GM12878 (cell line): ENCODE measurements at places on chromosomes 7 and 10.
A peak's percentile ranks its signal among the peaks of the same experiment; 100 is the strongest.

DNA sequence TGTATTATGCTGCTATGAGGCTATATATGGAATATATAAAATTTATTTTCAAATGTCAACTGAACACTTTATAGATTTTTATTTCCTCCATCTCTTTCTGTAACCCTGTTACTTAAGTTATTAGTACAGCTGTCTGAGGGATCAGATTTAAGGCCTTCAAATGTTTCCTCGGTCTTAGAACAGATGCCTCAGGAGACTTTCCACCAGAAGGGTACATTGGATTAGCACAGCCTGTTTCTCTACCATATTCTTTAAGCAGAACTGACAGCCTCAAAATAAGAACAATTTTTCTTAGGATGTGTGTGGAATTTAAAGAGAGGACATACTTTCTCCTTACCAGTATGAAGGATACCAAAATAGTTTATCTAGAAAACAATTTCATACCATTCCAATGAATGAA is 53.0 kb upstream of the HGF start:
- DNase-seq: no peak

GRCh38 chr7:14457568-14458453 is 444.7 kb downstream of the DGKB start:
- DNase-seq: no peak

DNA sequence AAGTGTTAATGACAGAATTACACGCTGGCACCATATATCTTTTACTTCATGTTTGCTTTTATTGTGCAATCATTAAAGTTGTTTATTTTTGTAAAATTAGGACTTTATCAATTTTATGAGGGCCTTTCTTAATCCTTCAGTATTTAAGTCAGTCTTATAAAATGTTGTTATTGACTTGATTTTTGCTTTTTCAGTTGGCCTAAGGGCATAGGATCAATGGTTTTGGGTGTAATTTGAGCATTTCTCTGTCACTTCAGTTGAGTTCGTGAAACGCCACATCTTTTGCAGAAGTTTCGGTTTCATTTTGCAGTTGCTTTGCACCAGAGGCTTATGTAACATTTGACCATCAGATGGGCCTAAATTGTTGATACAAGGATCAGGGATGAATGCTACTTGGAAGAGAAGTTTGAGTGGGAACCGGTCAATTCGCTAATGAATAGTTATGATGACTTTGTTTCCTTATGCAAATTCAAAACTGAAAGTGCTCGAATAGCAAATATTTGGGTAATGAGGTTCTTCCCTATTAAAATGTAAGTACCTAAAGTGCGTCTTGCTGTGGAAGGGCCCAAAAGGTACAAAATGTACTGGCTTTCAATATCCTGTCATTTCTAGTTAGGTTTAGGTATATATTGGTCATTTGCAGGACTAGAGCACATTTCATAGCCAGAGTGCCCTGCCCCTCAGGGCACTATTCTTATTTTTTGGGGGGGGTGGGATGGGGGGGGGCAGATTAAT is 340.9 kb downstream of the LRMDA start:
- no peak for DNase-seq

GRCh38 chr7:152702-153391 is 39.5 kb upstream of the FAM20C start:
- no peak for DNase-seq

DNA sequence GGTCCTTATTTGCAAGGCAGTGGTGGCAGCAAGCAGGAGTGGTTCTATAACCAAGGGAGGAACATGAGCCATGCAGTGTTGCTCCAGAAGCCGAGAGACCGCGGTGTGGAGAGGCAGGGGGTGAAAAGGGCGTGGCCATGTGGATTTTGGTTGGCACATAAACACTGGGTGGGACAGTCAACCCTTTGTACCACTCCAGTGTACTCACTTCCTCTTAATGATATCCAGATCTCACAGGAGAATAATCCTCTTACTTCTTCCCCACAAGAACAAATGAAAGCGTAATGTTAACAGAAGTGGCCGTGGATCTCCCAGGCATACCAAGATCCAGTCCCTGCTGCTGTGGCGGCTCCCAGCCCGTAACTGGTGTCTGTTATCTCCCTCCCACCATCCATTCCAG is 42.4 kb downstream of the XRCC2 start:
- no peak for DNase-seq

GRCh38 chr10:93475871-93476270 is 6.3 kb downstream of the MYOF start:
- no peak for DNase-seq

- DNase-seq: no peak
These were observed 578 bp downstream of the ZNF713 start for GRCh38 chr7:55887821-55888247.

GRCh38 chr7:108007261-108007660 is 4.3 kb upstream of the LAMB1 start:
- no peak for DNase-seq

GRCh38 chr10:124705381-124705740 is 38.8 kb downstream of the FAM53B start:
- DNase-seq: no peak

DNA sequence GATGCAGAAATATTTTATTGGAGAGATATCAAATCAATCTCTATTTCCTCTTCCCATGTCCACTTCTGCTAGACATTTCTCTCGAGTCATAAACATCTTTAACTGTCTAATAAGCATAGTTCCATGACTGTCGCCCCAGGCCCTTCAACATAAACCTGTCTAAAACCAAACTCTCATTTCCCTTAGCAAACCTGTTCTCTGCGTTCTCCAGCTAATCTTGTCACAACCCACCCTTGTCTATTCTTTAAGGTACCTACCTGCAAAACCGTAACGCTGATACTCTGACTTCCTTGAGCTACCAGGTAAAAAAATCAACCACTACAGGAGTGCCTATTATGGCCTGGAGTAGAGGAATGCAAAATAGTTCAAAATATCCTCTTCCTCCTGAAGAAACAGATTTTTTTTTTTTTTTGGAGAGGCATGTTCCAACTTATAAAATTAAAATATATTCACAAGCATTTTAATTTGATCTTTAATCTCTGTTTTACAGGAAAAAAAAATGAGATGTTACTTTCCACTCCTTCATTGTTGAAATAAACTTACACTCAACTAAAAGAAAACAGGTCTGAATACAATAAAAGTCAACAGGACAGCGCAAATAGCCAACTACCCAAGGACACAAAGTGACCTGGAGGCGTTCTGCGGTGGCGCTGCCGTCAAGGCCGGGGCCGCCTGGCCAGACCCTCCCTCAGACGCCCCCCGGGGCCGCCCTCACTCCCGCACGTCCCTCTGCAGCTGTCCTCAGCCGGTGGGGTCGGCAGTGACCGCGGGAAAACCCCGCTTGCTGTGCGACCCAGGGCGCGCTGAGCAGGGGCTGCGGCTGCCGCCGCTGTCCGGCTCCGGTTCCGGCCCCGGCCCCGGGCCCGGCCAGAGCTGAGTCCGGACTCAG is 765 bp downstream of the SLC25A40 start:
- no peak for DNase-seq

- no peak for DNase-seq
These were observed 34.1 kb downstream of the MACC1 start for GRCh38 chr7:20183086-20183485.

- DNase-seq: no peak
These were observed 34.1 kb downstream of the KCNMA1 start for GRCh38 chr10:77603534-77603927.

DNA sequence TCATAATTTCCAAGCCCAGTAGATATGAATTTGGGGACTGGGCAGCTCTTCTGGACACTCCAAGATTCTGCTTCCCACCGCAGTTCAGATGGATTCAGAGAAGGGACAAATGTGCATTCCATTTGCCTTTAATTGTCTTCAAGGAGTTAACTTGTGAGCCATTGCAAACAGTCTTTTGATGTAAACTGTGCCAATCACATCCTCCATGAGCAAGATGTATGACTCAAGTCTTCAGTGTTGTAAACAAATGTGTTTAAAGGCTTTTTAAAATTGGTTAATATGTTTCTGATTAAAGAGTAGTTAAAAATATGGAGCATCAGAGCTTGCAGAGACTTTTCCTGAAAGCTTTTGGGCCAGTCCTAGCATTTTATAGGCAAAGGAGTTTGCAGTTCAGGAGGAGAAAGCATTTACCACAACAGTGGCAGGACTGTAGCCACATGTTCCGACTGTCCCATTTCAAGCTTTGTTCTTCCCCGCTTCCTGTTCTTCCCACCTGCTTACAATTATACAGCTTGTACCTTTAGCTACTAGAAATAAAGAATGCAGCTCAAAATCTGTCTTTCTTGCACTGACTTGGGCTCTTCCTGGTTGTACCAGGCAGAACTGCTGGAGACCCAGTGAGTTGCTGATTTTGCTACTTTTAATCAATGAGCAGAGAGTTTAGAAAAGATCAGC is 6.2 kb downstream of the SLC18A2 start:
- DNase-seq: no peak

- no peak for DNase-seq
These were observed 102.6 kb upstream of the NRBF2 start for GRCh38 chr10:63030536-63030935.

- no peak for DNase-seq
These were observed 64.1 kb downstream of the HHEX start for GRCh38 chr10:92753865-92754264.

GRCh38 chr10:108204528-108205305 is 1040.2 kb upstream of the SORCS1 start:
- peak; percentile 11 for DNase-seq

DNA sequence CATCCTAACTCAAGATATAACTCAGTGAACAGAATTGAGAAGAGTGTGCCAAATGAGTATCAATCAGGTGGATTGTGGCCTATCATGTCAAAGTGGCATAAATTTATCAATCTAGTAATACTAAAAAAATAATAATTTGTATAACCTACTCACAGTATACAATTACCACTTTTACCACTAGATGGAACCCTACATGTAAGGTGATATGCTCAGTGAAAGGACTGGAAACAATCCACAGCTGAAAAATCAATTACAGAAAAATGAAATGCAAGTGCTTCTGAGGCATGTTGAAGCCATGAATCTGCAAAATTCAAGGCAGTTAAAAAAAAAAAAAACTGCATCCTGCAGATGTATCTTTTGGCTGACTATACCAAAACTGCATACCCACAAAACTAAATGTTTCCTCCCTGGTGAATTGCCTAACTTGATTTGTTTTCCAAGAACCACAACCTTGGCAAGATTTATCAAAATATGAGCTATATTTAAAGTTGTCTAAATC is 13.9 kb downstream of the ARHGAP19 start:
- no peak for DNase-seq

DNA sequence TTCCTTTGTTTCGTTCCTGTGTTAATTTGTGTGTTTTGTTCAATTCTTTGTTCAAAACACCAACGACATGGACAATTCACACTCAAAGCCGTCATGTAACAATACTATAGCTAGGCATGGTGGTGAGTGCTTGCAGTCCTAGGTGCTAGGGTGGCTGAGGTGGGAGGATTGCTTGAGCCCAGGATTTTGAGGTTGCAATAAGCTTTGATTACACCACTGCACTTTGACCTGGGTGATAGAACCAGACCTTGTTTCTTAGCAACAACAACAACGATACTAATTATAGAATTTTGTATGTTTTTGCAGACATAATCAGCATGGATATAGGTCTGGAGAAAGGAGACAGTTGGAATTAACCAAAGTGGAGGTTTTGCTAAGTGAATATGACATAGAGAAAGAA is 936.2 kb downstream of the PCDH15 start:
- DNase-seq: no peak

DNA sequence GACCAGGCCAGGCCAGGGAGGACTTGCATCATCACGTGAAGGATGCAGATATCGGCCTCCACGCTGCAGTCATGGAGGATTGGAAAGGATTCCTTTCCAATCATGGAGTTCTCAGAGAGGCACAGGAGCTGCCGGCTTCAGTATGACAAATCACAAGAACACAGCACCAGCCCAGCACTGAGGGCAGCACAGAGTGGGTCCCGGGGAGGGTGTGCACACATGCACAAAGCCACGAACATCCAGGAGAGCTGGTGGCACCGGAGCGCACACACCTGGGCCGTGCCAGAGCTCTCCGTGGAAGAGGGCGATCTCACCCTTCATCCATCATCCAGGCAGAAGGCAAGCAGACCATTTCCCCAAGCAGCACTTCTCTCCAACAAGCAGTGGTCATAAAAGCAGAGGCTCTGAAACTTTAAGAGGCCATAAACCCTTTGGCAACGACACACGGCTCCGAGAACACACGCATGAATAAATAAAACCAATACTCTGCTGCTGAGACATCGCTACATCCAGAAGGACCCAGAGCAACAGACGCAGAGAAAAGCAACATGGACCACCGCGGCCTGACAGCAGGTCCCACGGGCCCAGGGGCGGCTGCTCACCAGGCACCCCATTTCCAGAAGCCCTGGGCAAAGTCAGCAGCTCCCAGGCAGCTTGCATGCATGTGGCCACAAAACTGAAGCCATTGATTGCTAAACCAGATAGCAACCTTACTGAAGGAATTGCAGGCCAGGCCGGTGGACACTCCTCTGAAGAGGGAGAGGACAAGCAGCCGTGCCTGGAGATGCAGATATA is 180.8 kb downstream of the USP6NL start:
- no peak for DNase-seq

GRCh38 chr10:52455098-52455497 is 141.0 kb downstream of the DKK1 start:
- DNase-seq: no peak

- no peak for DNase-seq
These were observed 43.0 kb upstream of the RELN start for GRCh38 chr7:104032486-104032885.

DNA sequence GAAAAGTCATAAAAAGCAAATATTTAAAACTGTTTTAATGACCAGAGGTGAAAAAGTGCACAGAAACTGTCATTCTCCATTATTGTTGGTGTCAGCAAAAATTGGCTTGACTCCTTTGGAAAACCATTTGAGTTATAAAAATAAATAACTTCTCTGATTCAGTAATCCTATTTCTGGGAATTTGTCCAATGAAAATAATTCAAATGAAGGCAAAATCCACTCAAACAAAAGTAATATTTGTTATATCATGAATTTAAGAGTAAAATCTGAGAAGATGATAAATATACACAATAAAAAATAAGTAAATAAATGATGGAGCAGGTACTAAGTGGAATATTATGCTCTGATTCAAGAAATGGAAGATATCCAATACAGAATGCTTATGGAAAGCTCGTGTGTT is 326.6 kb upstream of the KLF6 start:
- DNase-seq: no peak

GRCh38 chr7:156004265-156005201 is 192.3 kb upstream of the SHH start:
- no peak for DNase-seq

GRCh38 chr7:80017101-80017698 is 117.4 kb upstream of the GNAI1 start:
- DNase-seq: no peak
